ENCODE measurements at places on chromosomes 2 and 18. TPM values are rescaled to one million over a fixed set of nuclear protein-coding genes. Genes with fewer than 3 reads are reported as not detected.

PTGR3 gene
- total RNA-seq: 6.5 TPM

SERPINB10 gene
- not detected for total RNA-seq

SYT4 gene
- not detected for total RNA-seq

DNAH6 gene
- 0.17 TPM for total RNA-seq

DSG2 gene
- total RNA-seq: 2.2 TPM

SP9 gene
- not detected for total RNA-seq

POTEC gene
- total RNA-seq: not detected

FN1 gene
- total RNA-seq: 2,780 TPM

DPYSL5 gene
- total RNA-seq: not detected

SLC14A1 gene
- 131 TPM for total RNA-seq

FER1L5 gene
- 1.4 TPM for total RNA-seq

ESPNL gene
- total RNA-seq: 0.60 TPM

CPO gene
- total RNA-seq: 0.17 TPM

TEX44 gene
- total RNA-seq: not detected

AQP12B gene
- not detected for total RNA-seq

GALNT13 gene
- not detected for total RNA-seq

PSMA8 gene
- total RNA-seq: not detected

IWS1 gene
- total RNA-seq: 44.6 TPM

TRIB2 gene
- 12.3 TPM for total RNA-seq
